ENCODE measurements at places on chromosomes 7 and 10.

GRCh38 chr7:139737221-139738100 lies 40.3 kb downstream of the HIPK2 start:
- DNase-seq: no peak

DNA sequence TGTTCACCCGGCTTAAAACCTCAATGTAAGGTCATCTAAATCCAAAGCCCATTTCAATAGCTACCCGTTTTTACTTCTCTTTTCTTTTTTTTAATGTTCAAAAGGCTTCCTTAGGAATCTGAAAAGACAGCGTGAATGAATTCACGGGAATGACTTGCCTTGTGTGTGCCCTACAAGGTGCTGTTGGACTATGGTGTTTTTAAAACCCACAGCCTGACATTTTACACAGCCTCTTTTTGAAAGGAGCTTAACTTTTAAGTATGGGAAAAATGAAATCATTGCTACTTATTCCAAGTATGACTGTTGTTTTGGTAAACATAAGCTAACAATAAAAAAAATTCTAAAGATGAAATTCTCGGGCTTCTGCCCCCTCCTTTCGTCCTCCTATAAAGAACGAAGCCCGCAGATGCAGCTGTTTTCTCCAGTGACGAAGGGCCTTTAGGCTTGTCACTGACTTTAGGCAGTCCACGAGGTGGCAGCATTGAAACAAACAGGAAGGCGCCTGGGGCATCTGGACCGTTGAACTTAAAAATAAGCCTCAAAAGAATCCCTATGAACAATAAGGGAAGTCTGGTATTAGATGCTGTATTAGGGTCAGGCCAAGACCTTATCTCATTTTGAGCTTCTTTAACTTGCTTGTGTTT lies 141.3 kb downstream of the NRP1 start:
- DNase-seq: peak; percentile 71

- DNase-seq: no peak
Measured at GRCh38 chr10:126935263-126935946, 30.2 kb downstream of the DOCK1 start.

DNA sequence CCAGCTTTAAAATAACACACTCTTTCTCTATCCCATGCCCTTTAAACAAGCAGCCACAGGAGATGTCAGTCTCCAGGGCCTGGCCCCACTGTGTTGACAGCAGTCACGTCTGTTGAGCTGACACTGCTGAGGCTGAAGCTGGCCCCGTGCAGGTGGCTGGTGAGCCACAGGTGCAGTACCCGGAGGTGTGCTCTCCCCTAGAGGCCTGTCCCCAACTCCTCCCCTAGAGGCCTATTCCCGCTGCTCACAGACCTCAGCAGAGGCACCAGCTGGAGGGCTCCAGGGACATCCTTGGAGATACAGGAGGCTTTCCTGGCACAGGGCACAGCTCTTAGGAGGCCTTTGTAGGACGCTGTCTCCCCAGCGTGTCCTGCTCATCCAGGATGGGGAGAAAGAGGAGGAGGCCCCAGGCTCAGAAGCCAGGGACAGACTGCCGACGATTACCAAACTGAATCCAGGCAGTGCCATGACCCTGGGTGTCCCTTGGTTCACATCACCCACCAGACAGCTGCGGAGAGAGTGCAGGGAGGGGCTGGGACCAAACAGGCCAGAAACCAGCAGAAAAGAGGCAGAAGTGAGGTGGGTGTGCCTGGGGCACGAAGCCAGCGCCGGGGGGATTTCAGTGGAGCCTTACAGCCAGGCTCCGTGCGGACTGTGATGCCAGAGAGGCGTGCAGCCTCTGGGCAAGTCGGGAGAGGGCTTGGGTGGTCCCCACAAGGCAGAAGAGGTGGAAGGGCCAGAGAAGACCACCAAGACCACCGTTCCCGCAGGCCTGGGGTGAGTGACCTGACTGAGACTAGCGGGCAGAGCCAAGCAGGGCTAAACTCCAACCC lies 18.5 kb upstream of the TTYH3 start:
- no peak for DNase-seq

- DNase-seq: no peak
Measured at GRCh38 chr10:29861811-29862505, 197.4 kb downstream of the JCAD start.

GRCh38 chr7:25857376-25858067 lies 294.5 kb upstream of the NFE2L3 start:
- DNase-seq: no peak

- DNase-seq: no peak
Measured at GRCh38 chr10:11012421-11013295, 5.0 kb upstream of the CELF2 start.

DNA sequence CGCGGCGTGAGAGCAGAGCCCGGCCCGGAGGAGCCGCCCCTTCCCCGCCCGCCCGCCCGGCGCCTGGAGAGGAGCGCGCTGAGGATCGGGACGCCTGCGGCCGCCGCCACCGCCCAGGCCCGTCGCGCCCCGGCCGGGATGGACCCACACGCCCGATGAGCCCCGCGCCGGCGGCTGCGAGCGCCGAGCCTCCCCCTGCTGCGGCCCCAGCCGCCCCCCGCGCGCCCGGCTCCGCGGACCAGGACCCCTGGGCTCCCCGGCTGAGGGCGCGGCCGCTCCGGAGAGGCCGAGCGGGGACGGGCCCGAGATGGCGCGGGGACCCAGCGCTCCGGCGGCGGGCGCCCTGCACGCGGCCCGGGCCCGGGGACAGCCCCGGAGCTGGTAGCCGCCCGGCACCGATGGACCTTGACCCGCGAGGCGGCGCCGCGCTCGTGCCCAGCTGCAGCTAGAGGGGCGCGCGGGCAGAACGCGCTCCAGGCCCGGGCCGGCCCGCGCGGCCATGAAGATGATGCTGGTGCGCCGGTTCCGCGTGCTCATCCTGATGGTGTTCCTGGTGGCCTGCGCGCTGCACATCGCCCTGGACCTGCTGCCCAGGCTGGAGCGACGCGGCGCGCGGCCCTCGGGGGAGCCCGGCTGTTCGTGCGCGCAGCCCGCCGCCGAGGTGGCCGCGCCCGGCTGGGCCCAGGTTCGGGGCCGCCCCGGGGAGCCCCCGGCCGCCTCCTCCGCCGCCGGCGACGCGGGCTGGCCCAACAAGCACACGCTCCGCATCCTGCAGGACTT lies 520 bp downstream of the FAM20C start:
- no peak for DNase-seq

DNA sequence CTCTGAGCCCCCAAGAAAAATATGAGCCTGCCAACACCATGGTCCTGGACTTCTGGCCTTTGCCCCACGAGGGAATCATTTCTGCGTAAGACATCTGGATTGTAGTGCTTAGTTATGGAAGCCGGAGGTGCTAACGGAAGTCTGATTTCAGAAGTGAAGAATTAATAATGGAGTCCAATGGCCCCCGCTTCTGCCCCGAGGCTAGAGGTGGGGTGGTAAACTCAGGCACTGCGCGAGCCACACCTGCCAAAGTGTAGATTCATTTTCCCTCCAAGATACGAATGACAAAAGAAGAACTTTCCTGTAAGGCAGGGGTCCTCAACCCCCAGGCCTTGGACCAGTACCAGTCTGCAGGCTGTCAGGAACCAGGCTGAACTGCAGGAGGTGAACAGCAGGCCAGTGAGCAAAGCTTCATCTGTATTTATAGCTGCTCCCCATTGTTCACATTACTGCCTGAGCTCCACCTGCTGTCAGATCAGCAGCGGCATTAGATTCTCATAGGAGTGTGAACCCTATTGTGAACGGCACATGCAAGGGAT lies 22.3 kb downstream of the CNPY1 start:
- DNase-seq: no peak

DNA sequence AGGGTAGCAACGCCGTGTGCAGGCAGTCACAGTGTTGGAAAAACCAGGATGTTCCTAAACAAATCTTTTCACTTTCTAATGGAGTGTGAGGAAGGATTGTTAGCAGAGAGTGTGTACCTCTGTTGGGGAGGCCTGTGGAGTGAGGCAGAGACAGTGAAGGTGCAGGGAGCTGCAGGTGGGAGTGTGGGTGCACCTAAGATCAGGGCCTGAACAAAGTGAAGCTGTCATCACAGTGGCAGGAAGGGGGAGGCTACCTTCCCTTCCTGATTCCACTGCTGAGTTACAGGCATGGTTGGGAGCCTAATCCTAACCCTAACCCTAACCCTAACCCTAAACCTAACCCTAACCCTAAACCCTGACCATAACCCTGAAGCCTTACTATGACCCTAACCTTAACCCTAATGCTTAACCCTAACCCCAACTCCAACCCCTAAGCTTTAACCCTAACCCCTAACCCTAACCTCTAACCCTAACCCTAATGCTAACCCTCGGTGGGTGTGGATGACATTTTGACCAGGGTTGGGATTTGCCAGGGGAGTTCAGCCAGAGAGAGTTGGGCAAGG lies 158.8 kb upstream of the KLF6 start:
- DNase-seq: no peak

- DNase-seq: no peak
Measured at GRCh38 chr7:44366986-44367385, 41.6 kb upstream of the CAMK2B start.

DNA sequence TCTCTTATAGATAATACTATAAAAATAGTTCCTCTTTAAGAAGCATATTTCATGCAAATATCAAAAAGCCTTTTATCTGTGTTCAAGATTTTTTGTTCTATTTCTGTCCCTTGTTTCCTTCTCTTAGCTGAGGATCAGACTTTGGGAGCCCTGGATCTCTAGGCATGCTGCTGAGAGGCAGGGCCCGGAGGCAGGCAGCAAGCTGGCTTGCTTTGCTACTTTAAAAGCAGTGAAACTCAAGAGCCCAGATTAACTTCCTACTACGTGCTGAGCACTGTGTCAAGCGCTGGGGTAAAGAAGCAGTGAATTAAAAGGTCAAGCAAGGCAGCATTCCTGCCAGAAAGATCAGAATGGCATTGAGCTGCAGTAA lies 31.0 kb upstream of the ARID5B start:
- no peak for DNase-seq

GRCh38 chr10:84540022-84540616 lies 211.7 kb downstream of the CCSER2 start:
- no peak for DNase-seq

DNA sequence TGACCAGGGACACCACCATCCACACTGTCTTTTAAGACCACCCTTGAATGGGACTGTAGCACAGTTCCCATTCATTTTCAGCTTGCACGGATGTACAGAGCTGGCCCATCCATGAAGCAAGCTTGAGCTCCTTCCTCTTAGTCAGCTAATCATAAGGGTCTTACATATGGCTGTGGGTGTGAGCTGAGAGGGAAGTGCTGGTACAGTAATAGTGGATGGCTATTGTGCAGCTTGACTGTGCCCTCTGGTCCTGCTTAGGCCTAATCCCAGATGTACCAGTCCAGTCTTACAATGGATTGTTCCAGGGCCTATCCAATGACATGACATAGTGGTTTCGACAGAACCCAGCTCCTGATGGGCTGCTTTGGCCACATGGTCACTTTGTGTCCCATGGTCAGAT lies 96.9 kb upstream of the ZNF438 start:
- no peak for DNase-seq

- no peak for DNase-seq
Measured at GRCh38 chr10:16361086-16361485, 75.7 kb upstream of the PTER start.

- DNase-seq: no peak
Measured at GRCh38 chr7:138575897-138576428, 115.9 kb downstream of the TRIM24 start.

- DNase-seq: no peak
Measured at GRCh38 chr7:2585446-2585845, 26.7 kb downstream of the IQCE start.

DNA sequence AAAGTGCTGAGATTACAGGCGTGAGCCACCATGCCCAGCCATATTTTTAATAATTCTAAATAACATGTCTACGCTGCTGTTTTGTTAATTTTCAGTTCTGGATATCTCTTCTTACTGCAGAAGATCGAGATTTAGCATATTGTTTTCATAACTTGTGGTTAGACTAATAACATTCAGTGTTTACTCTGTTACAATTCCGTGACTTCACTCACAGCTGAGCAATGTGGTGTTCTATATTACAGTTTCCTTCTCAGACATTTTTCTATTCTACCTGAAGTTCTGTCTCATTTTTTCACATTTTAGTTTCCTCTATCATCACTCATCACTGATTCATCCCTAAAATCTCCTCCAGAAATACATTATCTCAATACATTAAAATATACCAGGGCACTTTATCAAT lies 10.9 kb downstream of the RNF32 start:
- no peak for DNase-seq

DNA sequence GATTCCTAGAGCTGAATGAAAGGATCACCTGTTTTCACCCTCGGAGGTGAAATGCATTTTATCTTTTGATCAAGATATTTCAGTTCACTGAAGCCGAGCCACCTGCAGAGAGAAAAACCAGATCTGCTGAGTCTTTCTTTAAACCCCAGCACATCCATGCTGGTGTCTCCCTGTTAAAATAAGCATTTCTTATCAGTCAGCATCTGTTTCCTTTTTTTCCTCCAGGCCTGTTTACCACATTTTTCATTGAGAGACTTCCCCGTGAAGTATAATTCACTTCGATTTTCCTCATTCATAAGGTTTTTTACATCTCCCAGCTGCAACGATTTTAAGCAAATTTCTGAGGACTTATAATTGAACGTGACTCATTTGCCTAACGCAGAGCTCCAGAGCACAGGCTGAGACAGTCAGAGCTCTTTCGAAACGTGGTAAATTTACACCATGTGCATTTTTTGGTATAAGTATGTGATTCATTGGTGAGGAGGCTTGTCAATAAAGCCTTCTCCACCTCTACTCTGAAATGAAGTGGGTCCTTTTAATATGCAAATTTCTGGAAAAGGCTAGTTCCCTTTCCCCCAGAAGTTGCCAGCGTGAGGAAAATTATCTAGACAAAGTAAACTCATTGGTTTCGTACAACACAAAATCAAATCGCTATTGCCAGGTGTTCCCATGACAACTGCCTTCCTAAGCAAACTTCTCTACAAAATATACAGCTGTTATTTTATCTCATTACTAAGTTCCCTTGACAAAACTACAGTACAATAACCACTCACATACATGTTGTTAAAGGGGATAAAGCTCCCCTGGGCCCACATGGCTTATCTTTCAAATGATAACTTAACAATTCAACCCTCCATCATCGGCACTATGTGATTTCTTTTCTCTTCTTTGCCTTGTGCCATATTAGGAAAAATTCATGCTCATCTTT lies 374.8 kb upstream of the AKR1E2 start:
- no peak for DNase-seq

DNA sequence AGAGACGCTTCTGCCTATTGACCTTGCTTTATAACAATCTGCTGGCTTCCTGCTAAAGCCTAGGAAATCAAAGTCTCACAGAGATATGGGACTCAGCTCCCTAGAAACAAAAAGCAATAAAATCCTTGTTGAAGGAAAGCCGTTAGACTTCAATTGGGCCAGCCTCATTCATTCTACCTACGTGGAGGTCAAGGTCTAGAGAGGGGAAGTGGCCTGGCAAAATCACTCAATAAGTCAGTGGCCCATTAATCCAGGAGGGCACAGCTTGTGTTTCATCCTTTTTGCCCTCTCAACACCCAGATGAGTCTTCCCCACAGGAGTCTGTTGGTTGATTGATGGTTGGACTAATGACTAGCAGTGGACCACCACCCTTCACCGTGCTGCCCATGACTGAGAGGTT lies 40.5 kb upstream of the ACSL5 start:
- no peak for DNase-seq

GRCh38 chr10:60589376-60589775 lies 188.9 kb upstream of the CDK1 start:
- no peak for DNase-seq

Measured in CD4-positive, alpha-beta T cell treated with Interleukin-4 for 1 hour (primary cell).